GM12891 (cell line): ENCODE measurements at places on chromosomes 5 and 9.

DNA sequence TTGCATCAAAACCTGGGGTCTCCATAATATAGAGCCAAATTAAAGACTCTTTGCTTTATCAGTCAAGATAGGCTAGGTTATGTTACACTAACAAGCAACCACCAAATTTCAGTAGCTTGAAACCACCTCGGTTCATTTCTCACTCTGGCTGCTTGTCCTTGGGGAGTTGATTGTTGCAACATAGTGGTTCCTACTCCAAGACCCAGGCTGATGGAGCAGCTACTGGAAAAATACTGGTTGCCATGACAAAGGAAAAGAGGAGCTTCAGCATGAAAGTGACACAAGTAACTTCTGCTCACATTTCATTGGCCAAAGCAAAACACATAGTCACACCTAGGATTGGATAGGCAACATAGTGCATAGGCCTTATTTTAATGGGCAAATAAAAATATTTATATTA lies 18.5 kb upstream of the RCL1 start:
- DNase-seq: no peak

DNA sequence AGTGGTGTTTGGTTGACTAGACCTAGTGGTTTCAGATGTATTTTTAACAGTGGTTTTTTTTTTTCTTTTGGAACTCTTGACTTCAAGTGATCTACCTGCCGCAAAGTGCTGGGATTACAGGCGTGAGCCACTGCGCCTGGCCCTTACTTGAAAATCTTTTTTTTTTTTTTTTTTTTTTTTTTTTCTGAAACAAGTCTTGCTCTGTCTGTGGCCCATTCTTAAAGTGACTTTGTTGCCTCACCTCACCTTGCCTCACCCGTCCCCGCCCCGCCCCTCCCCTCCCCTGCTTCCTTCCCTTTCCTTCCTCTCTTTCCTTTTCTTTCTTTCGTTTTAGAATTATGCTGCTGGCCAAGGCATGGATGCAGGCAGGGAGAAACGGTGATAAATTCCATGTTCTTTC lies 26.0 kb downstream of the GPBP1 start:
- DNase-seq: no peak

DNA sequence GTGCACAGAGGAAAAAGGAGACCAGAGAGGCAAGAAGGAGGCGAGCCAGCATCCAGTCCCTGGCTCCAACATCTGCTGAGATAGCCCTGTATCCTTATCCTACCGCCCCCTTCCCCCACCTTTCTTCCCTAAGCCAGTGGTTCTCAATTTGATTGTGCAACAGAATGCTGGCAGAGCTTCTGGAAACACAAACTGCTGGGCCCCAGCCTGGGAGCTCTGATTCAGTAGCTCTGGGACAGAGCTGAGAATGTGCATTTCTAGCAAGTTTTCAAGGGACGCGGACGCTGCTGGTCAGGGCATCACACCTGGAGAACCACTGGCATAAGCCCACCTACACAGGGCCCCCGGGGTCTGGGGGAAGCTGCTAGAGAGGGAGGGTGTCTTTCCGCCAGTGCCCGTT lies 21.1 kb downstream of the AK8 start:
- DNase-seq: no peak

DNA sequence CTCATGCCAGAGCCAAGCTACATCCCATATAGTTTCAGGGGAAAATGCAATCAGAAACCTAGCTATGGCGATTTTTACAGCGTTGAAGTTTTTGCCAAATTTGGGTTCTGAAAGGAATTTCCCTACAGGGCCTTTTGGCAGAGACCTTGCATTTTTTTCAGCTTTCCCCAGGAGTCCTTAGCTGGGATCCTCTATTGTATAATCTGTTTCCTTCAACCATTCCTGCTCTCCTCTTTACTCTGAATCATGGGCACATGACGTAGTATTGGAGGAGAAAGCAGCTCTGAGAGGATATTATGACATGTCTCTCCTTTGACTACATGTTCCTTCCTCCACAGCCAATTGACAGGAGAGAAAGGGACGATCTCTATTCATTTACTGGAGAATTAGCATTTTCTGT lies 118.5 kb upstream of the ERCC6L2 start:
- DNase-seq: no peak

- no peak for DNase-seq
These were observed 657.1 kb downstream of the NR2F1-AS1 start for GRCh38 chr5:92923885-92924284.

- DNase-seq: no peak
These were observed 7.0 kb downstream of the SPDL1 start for GRCh38 chr5:169590602-169591001.

DNA sequence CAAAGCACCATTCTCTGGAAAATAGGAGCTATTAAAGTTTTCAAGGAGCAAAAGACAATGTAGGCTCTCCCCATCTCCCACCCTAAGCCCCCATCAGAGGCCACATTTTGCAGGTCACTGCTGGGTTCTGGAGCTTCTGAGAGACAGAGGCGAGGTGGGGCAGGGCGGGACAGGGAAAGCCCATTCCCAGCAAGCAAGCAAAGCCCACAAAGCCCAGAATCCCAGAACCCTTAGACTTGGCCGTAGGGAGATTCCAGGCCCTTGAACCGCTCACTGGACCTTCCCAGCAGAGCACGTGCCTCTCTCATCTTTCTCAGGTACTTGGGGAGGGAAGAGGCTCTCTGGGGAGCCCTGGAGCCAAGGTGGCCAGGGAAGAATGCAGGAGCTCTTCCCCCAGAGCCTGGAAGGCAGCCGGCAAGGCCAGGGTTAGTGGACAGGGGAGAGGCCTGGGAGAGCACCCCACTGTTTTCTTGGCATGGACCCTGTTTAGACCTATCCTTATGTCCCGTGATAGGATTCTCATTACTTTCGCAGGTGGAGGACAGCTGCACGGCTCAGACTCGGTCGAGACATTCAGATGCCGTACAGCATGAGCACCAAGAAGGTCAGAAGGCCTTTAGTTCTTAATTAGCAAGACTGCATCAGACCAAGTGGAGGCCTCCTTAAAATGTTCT lies 52.4 kb downstream of the ZNF354C start:
- no peak for DNase-seq

GRCh38 chr9:27672718-27673117 lies 99.4 kb upstream of the C9orf72 start:
- no peak for DNase-seq

DNA sequence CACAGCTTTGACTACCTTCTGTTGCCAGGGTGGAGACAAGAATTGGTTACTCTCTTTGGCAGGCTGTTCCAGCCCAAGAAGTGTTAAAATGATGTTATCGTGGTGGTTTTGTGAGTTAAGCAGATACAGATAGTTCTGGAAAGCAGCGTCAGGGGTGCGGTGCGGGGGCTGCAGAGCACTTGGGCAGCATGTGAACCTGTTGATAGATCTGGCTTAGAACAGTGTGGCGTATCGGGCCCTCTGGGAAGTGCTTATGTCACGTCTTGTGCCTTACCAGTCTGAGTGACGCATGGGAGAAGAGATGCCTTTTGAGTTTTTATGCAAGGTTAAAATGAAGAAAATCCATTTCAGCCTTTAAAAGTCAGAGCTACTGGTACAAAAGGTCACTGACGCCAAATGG lies 152.5 kb downstream of the PRKACG start:
- DNase-seq: no peak

DNA sequence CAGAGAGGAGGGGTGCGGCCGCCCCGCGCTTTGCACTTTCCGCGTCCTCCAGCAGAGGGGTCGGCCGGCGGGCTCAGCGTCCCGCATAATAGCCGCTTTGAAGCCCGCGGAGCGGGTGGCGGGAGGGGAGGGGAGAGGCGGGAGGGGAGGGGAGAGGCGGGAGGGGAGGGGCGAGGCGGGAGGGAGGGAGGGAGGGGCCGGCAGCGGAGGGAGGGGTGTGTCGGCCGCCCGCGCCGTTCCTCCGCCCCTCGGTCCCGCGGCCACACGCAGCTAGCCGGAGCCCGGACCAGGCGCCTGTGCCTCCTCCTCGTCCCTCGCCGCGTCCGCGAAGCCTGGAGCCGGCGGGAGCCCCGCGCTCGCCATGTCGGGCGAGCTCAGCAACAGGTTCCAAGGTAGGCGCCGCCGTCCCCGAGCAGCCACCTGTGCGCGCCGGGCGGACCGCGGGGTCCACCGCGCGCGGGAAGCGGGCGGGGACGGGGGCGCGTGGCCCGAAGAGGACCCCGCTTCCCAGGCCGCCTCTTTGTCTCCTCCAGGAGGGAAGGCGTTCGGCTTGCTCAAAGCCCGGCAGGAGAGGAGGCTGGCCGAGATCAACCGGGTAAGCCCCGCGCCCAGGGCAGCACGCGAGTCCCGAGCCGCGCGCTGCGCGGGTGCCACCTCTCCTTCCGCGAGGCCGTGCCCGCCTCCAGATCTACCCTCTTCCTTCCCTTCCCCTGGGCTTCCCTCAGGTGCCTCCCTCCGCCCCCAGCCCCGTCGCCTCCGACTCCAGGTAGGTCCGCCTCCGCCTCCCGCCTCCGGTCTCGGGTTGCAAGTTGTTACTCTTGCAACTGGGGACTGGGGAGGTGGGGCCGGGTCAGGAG lies at the start of gene AIF1L:
Gene AIF1L (plus strand): TSS at position 263 of the 857 bp plus-strand sequence. CDS start 99 bp downstream, at position 362.
- DNase-seq: peak; percentile 62

- no peak for DNase-seq
These were observed 52.4 kb downstream of the SLIT3 start for GRCh38 chr5:169248550-169248949.

- no peak for DNase-seq
These were observed 35.2 kb downstream of the MTRR start for GRCh38 chr5:7904170-7904569.

GRCh38 chr5:88984040-88984439 lies 101.1 kb upstream of the MEF2C start:
- DNase-seq: no peak

- no peak for DNase-seq
These were observed 216.1 kb downstream of the FSTL4 start for GRCh38 chr5:133396187-133396741.

- no peak for DNase-seq
These were observed 6.8 kb downstream of the KIF12 start for GRCh38 chr9:114092336-114092735.

DNA sequence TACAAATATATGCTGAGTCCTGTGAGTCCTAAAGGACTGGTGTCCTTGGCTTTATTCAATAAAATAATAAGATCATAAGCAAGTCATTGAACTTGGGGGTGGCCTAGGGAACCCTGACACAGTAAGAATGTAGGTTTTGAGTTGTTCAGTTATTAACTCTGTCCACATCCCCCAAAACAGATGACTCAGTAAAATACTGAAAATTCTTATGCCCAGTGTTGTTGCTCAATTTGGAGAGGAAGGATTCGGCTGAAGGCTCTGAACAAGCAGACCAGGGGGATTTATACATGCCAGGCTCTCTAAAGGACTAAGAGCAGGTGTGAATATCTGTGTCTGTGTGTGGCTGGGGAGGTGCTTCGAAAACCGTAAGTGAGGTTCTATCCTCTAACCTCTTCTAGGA lies 173.7 kb downstream of the RMI1 start:
- no peak for DNase-seq

DNA sequence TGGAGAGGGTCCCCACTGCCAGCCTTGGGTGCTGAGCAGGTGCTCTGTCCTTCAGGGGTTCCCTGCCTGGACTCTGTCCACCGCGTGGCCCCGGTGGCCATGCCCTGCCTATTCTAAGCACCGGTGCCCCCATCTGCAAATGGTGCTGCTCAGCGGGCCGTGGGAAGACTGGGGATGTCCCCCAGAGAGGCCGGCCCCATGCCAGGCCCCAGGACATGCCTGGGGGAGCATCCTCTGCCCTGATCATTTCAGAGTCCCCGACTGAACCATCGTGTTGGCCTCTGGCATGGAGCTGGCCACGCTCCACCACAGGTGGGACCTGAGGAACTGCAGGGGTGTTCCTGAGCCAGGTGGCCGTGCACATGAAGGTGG lies 64.7 kb downstream of the RXRA start:
- no peak for DNase-seq

DNA sequence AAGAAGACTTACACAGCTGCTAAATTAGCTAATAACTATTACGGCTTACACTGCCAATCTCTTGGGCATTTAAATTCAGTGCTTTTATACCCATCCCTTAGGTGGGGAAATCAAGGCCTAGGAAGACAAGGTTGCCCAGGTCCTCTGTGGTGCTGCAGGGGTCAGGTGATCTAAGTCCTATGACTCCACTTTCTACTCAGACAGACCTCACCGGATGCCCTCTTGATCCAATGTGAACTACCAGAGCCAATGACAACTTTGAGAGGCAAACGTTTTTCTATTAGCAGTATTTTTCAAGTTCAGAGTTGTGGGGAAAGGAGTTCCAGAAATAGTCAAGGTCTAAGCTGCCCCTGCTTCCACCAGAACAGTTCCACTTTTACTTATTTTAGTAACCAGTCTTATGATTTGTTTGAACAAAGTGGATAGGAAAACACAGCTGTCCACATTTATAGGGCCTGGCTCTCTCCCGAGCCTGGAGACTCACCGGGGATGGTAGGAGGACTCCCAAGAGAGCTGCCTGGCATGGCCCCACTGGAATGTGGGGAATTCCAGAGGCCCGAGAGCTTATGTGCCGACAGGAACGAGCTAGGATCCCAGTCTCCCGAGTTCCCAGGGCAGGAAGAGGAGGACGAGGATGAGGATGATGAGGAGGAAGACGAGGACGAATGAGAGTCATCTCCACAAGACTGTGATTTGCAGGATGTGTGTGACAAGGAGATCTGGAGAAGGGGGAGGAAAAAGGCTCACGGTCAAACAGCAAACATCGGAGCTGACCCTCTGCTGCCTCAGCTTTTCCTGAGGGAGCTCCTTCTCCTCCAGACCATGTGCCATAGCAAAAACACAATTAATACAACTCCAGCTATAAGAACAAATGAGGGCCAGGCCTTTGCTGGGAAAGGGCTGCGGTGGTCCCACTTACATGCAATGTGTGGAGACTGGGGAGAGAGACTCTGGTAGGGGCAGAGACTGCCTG lies 16.7 kb downstream of the FAM193B start:
- no peak for DNase-seq

DNA sequence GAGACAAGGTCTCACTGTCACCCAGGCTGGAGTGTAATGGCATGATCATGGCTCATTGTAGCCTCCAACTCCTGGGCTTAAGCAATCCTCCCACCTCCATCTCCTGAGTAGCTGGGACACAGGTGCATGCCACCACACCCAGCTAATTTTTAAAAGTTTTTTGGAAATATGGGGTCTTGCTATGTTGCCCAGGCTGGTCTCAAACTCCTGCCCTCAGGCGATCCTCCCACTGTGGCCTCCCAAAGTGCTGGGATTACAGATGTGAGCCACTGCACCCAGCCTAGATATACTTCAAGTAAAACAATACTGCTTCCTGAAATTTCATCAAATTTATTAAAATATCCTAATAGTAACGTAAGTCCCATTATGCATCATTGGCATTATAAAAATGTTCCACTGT lies 33.4 kb downstream of the STARD4 start:
- no peak for DNase-seq

GRCh38 chr5:44828719-44829118 lies 20.0 kb downstream of the MRPS30 start:
- no peak for DNase-seq
